ENCODE measurements at places on chromosomes 1 and 21.

DNA sequence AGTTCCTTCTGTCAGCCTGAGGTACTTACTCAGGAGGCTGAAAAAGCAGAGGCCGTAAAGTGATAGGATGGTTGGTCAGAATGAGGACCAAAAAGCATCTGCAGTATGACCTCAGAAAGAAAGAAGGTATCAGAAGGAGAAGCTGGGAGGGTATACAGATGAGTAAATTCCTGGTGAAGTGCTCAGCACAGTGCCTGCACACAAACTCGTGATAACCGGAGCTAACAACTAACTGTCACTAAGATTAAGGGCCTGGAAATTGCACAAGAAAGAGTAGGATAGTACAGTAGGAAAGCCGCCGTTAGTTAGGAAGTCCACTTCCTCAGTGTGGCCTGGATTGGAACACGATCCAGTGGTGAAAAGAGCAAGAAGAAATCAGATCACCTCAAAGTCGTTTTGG is 62.6 kb downstream of the VPS26C start:
- no peak for DNase-seq

DNA sequence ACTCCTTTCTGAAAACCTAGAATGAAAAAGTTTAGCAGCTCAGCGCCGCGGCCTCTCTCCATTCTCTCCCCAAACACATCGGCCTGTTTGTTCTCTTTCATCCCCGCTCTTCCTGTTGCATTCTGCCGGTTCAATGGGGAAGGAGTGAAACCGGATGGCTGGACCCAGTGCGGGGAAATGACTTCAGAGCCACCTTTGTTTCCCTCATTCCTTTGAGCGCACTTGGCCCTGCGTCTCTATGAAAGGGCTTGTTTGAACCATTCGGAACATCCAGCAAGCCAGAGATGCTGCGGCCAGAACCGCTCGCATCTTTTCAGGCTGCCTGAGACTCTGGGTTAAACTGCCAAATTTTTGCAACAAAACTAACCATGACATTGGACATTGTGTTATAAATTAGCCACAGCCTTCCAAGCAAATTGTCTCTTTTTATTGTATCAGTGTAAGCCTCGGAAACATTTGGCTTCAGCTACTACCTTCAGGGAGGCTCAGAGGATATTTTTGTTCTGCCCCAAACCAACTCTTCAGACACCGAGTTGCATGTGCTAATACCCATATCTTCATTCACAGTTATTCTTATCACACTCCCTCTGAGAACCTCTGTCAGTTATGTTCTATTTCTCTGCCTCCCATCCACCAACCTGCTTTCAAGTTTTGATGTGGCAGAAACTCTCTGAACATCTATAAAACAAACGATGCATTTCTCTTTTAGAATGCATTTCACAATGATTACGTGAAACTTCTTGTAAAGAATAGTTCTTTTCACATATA is 5.1 kb upstream of the OLIG1 start:
- DNase-seq = no peak

GRCh38 chr1:222697826-222698225 is 14.5 kb downstream of the AIDA start:
- DNase-seq = no peak

GRCh38 chr1:39178541-39179431 is 25.7 kb upstream of the MACF1 start:
- no peak for DNase-seq

DNA sequence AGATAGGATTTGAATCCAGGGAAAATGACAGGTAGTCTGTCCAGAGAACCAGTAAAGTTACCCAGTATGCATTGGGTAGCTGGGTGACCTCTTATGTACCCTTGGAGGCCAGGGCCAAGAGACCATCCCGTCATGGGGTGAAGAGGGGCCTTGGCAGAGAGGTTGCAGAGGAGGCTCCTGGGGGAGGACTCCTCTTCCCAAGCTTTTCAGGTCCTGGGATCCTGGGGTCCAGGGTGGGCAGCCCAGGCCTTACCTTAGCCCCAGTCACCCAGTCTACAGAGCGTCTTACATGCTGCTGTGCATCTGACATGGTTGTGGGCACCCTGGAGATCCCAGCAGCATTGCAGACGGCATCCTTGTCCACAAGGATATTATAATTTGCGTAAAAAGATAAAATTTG is 14.0 kb downstream of the PMF1 start:
- DNase-seq = no peak

GRCh38 chr1:119879510-119880434 is 16.5 kb downstream of the ADAM30 start:
- no peak for DNase-seq
